Fibroblast of skin of left biceps (primary cell): ENCODE measurements at places on chromosomes 12 and 14.
A peak's percentile ranks its signal among the peaks of the same experiment; 100 is the strongest.

DNA sequence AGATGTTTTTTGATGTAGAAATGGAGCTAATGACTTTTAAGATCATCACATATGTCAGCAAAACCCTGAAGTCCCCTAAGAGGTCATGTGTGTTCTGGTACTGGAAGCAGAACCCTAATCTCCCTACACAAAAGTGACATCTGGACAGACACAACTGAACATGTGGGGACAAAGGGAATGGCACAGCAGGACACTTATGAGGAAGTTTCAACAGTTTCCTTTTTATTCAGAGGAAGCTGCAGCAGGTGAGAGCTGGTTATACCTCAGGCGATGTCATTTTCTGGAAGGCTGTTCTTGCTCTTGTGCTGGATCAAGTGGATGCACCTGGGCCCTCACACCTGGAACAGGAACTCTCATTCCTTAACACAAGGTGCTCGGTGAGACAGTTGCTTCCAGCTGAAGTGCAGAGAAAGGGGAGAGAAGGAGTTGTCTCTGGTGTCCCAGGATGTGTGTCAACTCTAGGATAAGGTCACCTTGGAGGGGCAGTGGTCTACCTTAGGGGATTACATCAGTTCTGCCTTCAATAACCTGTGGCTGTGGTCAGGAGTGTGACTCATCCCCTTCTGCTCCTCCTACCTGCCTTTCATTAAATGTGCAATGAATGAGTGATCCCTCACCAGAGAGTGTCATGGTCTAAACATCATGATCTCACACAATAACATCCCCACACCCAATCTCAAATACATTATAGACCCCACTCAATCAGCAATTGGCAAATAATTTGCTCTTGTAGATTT is 463.4 kb downstream of the TMEM121 start:
- no peak for DNase-seq

DNA sequence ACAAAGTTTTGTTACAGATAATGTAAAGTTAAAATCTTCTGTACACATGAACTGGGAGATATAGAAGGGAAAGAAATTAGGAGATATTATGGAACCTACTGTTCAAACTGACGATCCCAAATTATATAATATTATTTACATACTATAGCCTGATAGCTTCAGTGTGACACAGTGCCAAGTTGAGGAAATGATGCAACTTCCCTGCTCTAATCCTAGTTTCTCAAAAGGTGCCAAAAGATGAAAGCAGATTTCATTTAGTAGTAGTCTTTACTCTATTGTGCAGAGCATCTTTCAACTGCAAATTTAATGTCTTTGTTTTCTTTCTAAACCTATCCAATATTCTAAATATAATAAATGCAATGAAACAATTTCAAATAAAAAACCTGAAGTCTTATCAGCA is 46.9 kb downstream of the COCH start:
- no peak for DNase-seq

DNA sequence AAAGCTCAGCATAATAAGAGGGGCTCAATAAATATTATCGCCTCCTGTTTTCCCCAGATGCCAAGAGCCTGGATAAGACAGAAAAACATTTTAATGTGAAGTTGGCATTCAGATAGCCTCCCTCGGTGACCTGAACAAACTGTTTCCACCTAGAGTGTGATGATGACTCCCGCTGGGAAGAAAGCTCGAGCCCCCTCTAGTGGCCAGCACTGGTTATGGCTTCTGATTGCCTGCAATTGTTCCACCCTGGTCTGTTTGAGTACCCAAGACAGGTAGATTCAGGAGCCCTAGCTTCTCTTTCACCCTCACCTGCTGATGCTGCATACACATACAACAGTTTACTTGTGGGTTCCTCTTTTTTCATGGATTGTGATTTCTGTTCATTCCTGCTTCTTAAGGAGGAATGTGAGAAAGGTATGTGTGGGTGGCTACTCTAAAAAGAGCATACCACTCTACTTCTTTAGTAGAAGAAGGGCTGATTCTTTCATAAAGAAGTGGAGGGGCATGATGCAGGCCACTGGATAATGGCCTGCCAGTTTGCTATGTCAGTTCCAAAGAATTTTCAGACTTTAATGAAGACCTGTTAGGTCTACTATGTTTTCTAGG is 6.4 kb downstream of the ERG28 start:
- DNase-seq: no peak

- DNase-seq: no peak
Measured at GRCh38 chr14:89486961-89487360, 69.9 kb upstream of the FOXN3 start.

DNA sequence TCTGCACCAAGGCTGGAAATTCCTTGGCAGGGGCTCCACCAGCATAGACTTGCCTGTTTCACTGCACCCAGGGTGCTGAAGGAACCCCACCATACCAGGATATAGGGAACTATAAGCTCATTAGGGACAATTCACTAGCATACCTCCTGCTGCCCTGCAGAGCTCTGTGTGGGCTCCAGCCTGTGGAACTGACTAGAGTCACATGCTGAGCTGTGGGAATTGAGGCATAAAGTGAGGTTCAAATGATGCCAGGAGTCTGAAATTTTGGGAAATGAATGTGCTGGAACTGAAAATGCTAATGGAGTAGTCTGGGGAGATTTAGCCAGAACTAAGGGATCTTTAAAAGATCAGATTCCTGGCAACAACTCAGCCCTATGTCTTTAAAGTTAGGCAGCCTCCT is 7.3 kb upstream of the EMP1 start:
- DNase-seq: no peak

DNA sequence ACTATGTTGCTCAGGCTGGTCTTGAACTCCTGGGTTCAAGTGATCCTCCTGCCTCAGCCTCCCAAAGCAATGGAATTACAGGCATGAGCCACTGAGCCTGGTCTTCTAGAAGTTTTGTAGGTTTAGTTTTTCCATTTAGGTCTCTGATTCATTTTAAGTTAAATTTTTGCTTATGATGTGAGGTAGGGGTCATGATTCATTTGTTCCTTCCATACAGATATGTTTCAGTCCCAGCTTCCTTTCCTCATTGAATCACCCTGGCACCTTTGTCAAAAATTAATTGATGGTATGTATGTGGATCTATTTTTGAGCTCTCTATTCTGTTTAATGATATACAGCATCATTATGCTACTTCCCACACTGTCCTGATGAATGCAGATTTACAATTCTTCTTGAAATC is 25.6 kb upstream of the CABP1 start:
- no peak for DNase-seq

- no peak for DNase-seq
Measured at GRCh38 chr12:32211900-32212156, 105.2 kb downstream of the BICD1 start.

DNA sequence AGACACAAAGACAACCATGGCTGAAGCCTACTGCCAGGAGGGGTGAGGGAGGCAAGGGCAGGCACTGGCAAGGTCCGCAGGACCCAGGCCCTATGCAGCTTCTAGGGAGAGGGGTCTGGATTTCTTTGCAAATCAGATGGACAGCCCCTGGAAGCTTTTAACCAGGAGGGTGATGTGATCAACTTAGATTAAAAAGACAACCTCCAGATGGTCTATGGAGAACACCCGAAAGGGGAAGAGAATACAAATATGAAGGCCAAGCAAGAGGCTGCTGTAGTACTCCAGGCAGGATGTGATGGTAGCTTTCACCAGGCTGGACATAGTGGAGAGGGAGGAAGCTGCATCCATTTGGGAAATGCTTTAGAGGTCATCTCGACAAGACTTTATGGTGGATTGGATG is 83.3 kb upstream of the TSPAN11 start:
- no peak for DNase-seq

DNA sequence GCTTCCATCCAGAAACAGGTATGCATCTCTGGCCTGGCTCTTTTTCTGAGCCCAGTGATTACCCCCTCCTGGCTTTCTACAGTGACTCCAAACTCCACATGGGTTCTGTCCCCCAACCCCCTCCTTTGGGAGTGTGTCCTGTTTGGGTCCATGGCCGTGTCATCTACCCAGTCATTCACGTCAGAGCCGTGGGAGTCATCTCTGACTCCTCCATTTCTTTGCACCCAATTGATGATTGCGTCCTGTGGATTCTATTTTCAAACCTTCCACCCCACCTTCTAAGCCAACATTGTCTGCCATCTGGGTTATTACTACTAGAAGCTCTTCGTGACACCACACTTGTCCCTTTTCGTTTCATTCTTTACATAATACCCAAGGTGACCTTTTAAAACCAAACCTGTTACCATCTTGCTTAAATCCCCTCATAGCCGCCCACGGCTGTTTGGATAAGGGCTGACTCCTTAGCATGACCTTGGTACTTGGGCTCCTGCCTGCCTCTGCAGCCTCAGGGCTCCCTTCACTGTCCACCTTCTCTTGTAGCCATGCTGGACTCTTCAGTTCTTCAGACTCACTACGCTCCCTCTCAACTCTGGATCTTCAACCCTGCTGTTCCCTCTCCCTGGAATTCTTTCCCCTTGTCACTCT is 38.1 kb upstream of the NT5DC3 start:
- DNase-seq: no peak

- no peak for DNase-seq
Measured at GRCh38 chr12:256225-256624, 6.4 kb downstream of the SLC6A13 start.

DNA sequence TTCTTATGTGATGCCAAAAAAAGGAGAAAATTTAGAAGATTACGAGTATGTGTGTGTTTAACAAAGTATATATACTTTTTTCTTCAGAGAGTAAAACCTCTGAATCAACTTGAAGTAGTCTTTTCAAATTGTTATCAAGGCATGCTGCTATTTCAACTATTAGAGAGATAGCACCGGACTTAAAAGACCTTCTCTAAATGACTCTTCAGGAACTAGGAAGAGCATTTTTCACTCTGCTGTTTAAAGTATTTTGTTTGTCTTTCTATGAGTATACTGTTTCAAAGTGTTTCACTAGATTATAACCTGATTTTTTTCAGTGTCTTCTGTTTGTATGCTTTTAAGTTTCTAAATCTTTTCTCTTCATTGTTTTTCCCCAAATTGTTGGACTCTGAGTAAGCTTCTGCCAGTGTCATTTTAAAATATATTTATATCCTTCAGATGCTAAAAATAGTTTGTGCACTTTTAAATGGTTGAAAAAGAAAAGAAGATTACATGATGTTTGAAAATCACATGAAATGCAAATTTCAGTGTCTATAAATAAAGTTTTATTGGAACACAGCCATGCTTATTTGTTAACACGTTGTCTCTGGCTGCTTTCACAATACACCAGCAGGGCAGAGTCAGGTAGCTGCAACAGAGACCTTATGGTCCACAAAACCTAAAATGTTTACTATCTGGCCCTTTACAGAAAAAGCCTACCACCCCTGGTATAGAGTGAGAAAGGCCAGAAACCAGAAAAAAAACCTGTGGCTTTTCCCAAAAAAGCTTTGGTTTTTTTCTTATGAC is 21.3 kb downstream of the CRADD start:
- DNase-seq: no peak

DNA sequence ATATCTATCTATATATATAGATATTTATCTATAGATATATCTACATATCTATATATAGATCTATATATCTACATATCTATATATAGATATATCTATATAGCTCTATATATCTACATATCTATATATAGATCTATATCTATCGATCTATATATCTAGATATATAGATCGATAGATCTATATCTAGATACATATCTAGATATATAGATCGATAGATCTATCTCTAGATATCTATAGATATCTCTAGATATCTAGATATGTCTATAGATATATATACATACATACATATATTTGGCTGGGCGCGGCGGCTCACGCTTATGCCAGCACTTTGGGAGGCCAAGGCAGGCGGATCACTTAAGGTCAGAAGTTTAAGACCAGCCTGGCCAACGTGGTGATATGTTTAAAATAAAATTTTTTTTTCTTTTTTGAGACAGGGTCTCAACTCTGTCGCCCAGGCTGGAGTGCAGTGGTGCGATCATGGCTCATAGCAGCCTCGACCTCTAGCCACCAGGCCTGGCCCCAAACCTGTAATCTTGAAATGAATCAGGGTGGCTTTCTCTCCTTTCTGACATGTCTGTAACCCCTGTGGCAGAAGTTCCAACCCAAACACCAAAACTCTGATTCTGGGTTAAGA is 18.1 kb downstream of the ARPC3 start:
- DNase-seq: no peak

DNA sequence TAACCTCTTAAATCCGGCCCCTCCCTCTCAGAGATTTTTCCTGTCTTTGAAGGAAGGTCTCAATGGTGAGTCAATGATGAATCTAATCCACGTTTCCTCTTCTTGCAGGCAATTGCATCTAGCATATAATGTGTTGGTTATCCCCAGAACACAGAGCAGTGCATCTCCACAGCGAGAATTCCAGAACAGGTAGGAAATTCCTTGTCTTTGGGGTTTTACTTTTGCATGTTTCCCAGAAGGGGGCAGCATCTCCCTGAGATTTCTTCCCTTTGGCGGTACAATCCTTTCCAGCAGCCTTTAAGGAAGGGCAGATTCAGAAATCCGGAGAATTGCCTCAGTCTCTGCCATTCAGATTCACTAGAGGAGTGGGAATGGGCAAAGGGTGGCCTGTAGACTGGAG is 128.0 kb downstream of the KCNA5 start:
- peak; percentile 46 for DNase-seq

DNA sequence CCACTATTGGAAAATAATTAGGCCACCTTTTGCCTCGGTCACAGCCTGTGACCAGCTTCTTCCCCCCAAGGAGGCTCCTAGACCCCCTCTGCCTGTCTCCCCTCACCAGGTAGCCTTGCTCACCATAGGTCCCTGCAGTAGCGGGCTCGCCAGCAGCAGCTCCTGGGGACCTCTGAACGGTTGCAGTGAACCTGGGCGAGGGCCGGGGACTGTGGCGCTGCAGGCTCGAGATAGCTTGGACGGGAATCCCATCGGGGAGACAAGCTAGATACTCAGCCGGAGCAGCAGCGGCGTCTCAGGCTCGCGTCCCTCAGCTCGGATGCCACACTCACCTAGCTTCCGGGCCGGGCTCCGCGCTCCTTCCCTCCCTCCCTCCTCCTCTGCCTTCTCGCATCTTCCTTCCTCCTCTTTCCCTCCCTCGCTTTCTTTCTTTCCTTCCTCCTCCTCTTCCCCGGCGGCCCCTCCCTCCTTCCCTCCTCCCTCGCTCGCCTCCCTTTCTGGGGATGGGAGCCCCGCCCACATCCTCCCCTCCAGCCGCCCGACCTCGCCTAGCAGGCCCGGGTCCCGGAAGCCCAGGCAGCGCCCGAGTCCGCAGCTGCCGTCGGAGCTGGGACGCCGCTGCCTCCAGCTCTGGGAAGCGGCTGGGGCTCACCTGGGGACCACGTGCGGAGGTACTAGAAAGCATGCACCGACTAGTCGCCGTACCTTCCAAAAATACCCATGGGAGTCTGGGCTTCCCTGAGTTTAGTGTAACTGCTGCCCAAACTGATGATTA is at the start of gene BMP4:
BMP4 (minus strand) TSS at position 399 of the 775 bp plus-strand sequence. CDS start 4,603 bp downstream, outside the sequence.
- DNase-seq: no peak
